ENCODE measurements at places on chromosomes 4 and X.

DNA sequence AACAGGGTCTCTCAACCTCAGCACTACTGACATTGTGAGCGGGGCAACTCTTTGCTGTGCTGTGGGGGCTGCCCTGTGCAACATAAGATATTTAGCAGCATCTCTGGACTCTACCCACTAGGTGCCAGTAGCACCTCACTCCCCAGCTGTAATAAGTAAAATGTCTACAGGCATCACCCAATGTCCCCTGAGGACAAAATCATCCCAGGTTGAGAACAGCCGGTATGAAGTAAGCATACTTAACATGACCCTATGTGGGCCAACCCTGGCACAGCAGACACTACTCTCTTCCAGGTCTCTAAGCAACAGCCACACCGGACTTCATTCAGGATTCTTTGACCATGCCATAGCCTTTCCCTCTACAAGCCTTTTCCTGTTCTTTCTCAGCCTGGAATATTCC lies 10.5 kb upstream of the MGST2 start:
- no peak for DNase-seq

- no peak for DNase-seq
Observed at GRCh38 chr4:158824425-158825274, 55.8 kb downstream of the FNIP2 start.

DNA sequence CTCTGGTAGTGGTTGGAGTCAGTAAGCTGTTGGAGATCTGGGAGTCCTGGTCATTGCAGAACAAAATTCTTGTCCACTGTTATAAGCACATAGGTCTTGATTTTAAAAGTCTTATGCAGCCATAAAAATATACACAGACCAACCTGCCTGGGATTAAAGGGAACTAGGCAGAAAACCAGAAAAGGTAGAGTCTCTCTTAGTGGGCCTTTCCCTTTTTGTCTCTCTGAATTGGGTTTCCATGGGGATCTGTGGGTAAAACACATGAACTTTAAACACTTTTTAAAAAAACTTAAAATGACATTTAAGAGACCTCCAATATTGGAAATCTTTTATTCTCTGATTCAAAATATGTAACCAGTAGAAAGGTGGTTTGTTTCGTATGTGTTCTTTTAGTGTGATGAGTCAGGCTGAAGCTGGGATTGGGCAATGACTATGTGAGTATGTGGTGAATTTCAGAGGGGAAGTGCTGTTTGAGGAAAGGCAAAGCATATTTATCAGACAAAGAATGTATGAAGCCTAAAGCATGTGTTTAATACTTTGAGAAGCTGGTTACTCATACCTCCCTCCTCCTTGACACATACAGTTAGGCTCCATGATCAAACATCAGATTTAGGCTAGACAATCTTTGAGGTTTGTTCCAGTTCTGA lies 29.6 kb downstream of the SLC16A2 start:
- no peak for DNase-seq

DNA sequence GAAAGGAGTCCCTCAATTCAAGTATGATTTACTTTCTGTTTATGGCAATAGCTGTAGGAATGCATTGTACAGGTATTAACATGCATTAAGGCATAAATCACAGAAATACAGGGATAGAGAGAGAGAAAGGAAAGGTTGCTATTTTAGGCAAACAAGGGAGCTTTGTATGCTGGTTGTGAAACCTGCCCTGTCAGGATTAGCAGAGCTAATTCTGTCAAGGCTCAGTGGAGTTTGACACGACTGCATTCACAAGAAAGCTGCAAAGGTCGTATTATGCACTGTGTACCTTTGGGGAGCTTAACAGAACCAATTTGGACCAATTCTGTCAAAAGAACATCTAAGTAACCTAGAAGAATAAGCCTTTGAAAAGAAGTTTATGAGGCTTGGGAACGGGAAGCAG lies 239.3 kb downstream of the GRIA2 start:
- DNase-seq: no peak

DNA sequence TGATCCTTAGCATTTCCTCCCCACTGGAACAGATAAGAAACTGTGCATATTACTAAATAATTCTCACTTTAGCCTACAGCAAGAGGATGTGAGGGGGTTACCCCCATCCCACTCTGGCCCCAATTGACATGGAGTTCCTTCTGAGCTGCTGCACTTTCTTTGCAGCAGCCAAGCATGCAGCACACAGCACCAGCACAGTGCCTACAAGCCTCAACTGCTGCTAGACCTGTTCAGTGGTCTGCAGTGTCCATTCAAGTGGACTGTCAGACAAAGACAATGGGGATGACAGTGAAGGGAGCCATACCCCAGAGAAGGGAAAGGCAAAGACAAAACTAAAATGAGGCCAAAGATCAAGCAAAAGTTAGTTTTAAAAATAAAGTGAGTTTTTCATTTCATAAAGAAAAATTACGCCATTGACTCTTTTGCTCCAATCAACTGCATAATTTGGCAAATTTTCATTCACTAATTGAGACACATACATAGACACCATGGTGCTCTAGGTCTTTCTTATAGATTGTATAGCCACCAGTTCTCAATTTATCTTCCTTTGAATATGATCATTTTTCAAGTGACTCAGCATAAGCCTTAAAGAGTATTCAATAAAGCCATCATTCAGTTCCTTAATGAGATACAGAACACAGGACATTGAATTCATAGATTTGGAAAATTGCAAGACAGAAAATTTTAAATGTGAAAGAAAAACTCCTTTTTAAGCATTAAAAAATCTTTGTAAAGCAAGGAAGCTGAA lies 410.6 kb downstream of the HNRNPD start:
- no peak for DNase-seq

DNA sequence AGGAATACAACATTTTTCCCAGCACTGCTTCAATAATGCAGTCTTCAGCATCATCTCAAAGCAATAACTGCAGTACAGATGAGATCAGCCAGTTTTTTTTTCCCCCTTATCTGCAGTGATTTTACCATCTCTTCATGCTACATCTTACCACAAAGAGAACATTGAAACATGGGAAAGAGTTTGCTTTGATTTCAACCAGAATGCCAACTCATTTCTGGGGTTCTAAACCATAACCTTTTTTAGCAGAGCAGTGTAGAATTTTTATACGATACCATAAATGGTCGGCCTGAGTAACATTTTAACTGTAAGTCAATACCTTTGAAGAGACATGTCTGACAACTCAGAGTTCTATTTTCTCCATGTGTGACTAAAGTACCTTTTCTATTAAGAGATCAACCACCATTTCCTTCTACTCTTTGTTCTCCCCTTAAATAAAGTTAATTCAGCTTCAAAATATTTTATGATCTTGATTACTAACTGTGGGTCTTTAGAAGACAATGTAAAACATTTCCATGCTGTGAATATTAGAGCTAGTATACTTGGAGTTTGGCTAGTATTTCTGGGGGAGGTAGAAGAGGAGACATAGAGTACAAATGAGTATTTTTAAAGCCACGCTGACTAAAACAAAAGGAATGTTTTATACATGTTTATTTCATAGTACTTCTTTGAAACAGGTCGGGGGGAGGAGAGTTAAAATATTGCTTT lies 69.1 kb downstream of the TET2 start:
- no peak for DNase-seq

- no peak for DNase-seq
Observed at GRCh38 chrX:21863241-21863640, 7.5 kb downstream of the YY2 start.

GRCh38 chr4:174591243-174592021 lies 69.1 kb upstream of the HPGD start:
- DNase-seq: no peak

DNA sequence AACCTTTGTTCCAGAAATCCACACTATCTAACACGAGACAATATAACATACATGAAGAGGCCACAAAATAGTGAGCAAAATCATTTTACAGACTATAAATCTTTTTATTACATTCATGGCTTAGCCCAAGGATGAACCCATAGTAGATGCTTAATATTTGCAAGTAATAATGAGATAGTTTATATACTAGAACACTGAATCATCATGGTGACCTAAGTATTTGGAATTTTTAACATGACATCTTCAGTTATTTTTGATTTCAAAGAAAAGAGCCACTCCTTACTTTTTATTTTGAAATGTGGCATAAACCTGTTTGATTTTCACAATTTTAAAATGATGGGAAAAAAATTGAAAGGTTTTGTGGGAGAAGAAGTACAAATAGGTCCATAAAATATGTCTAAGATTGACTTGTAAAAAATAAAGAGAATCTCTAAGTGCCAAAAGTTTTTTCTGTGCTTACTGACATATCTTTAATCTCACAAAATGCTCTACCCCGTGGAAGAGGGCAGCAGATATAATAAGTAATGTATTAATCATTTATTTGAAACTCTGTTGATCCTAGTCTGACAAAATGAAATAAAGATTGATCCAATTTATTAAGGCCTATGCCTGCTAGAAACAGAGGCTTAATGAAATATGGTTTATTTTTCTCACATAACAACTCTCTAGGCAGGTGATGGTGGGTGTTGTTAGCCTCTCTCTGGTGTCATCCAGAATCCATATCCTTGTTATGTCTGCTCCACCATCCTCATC lies 224.5 kb upstream of the CENPE start:
- no peak for DNase-seq

GRCh38 chr4:82776925-82777542 lies 21.6 kb downstream of the SCD5 start:
- no peak for DNase-seq

DNA sequence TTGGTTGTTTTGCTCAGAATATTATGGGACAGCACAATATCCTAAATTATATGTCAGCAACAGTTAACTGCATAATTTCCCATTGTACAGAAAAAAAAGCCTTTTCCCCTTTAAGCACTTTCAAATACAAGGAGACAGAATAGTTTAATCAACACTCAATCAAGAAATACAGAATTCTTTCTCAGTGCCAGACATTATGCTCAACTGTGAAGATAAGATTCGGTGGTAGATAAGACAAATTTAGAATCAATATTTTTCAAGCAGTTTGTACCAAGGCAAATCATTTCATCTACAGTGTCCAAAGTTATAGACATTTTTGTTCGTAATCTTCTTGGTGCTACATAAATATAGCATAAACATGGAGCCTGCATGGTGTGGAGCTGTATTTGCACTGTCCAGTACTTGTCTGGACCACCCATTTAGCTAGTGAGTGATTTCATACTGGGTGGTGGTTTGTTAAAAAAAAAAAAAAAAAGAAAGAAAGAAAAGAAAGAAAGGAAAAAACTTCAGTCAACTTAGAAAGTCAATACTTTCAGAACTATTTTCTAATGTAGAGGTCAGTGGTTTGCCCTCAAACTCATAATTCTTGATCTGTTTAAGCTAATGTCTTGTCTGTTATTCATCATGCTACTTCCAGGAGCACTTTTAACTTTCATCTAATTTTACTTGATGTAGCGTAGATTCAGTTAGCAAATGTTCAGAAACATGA lies 522.9 kb downstream of the FAT4 start:
- DNase-seq: no peak

DNA sequence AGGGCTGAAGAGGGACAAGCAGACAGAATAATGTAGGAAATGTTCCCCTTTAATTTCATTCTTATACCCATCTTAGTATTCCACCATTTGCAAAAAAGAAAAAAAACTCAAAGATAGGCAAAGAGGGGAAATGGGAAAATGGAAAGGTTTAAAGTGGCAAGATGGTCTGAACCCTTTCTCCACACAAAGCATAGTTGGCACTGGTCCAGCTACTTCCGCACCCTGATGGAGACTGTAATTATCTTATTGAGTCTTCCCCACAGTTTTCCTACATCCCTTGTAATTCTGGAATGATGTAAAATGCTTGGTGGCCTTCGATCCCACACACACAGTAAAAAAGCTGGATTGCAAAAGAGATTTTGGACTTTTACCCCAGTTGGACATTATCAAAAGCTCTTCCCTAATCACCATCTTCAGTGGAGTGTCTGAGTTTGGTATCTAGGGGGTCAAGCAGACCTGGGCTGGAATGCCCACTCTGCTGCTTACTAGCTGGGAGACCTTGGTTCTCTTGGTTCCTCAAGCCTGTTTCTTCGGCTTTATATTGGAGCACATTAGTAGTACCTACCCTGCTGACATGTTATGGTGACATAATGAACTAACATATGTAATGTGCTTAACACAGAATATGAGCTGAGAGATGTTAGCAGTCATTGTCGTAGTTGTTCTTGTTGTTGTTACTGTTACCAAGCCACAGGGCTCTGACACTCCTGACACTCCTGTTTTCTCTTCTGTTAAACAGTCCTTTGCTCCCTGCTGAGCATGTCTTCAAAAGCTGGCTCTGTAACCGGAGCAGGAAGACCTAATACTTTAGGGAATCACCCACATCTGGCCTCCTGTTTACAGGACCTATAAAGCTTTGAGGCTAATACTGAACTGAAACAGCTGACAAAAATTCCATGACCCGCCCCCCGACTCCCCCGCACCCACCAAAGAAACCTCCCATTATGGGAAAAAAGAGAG lies 4.7 kb downstream of the SRPX2 start:
- no peak for DNase-seq

GRCh38 chrX:123504630-123505270 lies 228.1 kb downstream of the THOC2 start:
- DNase-seq: no peak

DNA sequence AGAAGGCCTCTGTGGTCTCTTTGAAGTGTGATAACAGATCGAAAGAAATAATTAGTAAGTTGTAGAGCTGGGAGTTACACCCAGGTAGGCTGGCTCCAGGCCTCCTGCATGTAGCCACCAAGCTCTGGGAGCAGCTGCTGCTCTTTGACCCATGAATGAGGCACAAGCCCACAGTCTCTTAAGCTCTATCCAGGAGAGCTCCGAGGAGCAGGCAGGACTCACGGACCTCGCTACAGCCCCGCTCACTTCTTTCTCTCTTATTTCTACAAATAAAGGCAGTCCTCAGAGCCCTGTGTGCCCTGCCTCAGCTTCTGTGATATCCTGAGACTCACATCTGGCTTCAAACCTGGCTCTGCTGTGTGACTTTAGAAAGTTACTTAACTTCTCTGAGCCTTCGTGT lies 86.9 kb downstream of the EVC start:
- DNase-seq: no peak

DNA sequence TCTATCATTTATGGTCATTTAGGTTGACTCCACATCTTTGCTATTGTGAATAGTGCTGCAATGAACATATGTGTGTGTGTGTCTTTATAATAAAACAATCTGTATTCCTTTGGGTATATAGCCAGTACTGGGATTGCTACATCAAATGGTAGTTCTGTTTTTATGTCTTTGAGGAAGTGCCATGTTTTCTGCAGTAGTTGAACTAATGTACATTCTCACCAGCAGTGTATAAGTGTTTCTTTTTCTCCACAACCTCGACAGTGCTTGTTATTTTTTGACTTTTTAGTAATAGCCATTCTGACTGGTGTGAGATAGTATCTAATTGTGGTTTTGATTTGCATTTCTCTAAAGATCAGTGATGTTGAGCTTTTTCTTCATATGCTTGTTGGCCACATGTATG lies 80.5 kb downstream of the ARHGAP6 start:
- no peak for DNase-seq

DNA sequence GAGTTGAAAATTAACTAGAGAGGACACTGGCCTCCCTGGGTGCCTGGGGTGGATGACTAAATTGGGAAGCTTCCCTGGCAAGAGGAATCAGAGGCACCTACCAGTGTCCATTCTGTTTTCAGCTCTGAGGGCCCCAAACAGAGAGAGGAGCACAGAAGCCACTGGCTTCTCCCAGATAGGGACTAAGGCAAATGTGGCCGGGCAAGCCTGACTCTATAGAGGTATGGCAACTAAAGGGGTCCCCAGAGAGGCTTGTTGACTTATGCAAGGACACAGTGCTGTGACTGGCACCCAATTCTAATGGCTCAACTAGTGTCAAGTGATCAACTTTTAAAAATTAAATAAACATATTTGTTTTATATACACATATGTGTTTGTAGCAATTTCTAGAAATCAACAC lies 17.2 kb downstream of the TRPC3 start:
- no peak for DNase-seq

Data from activated T-cell treated with anti-CD3 and anti-CD28 coated beads, Interleukin-2, amount 50 U/mL, for 48 hours (primary cell).